ENCODE measurements at places on chromosomes 7 and 10. TPM values are rescaled to one million over a fixed set of nuclear protein-coding genes. Genes with fewer than 3 reads are reported as not detected.

- DNase-seq = no peak
Observed at GRCh38 chr7:149732611-149733010, 40.8 kb downstream of the ZNF467 start.

AOAH gene
- total RNA-seq = 4.7 TPM

DNA sequence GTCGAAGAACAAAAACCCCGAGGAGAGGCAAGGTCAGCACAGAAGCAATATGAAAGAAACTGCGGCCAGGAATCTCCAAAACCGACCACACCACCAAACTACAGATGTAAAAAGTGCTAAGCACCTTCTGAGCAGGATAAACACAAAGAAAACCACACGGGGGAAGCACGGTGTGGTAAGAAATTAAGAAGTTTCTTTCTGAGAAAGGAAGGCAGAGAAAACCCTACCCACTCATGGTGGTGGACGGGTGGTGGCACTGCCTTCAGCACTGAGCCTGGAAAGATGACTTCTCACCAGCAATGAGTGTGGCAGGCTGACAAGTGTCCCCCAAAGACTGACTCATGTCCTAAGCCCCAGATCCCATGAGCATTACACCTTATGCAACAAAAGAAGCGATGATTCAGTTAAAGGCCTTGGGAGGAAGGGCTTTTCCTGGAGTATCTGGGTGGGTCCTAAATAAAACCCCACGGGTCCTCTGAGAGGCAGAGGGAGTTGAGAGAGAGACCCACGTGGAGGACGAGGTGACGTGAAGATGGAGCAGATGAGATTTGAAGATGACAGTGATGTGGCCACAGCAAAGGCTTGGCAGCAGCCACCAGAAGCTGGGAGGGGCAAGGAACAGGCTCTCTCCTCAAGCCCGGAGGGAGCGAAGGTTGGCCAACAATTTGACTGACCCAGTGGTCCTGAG lies 124.9 kb downstream of the DLG5 start:
- no peak for DNase-seq

GRM3 gene
- not detected for total RNA-seq

DNA sequence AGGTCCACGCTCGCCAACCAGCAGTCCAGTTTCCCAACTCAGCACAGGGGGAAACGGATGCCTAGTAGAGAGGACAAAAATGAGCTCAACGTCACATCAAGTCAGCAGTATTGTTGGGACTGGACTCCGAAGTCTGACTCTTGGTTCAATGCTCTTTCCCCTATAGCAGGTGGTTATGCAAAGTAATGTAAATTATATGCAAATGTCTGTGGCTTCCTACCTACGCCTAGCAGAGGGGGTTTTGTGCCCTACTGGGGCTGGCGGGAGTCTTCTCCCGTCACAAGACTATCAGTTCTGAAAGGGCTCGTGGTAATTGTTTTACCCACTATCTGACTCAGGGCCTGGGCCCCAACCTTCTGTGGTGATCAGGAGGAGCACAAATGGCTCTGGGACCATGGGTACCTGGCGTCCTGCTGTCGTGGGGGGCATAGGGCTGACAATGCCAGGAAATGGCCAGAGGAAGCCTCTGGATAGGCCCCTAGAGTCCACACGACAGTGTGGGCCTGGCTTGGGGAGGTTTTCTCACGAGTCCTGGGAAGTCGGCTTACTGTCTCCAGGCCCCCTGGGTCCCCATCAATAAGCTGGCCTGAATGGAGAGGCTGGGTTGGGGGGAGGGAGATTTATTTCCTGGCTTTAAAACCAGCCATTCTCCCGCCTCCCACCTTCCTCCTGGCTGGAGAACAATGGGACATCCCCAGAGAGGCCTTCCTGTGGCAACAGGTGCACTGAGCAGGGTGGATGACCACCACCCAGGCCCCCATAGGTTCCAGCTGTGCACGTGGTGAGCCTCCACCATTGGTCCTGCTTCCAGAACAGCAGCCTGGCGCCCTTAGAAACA lies 41.8 kb downstream of the UNC5B start:
- DNase-seq = no peak

SPDYE8 gene
- total RNA-seq = not detected

- no peak for DNase-seq
Observed at GRCh38 chr7:33722383-33723101, 182.8 kb upstream of the BMPER start.

GRCh38 chr10:120286280-120286679 lies 170.7 kb upstream of the PLPP4 start:
- DNase-seq = no peak

TRIM73 gene
- total RNA-seq = 18.3 TPM

GRCh38 chr7:139114585-139114984 lies 5.1 kb upstream of the ZC3HAV1 start:
- no peak for DNase-seq

CACNA2D1 gene
- total RNA-seq = not detected

- DNase-seq = no peak
Observed at GRCh38 chr7:77887567-77887966, 89.0 kb downstream of the PHTF2 start.

GRCh38 chr7:38561166-38561565 lies 70.0 kb downstream of the AMPH start:
- DNase-seq = no peak

DNA sequence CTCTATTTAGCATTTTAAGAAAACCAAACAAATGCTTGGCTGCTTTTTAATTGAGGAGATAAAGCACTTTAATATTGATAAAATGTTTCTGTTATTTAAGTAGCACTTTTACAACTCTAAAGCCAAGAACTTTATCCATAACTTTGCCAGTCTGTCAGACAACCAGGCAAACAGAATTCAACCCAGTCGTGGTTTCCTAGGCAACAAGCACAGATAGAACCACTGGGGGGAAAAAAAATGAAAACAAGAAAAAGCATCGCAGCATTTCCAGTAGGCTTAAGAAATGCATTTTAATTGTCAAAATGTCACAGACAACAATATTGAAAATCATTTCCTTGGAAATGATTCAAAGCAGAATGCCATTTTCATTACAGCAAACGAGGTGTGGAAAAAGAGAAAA lies 323.4 kb downstream of the PARD3 start:
- no peak for DNase-seq

DNA sequence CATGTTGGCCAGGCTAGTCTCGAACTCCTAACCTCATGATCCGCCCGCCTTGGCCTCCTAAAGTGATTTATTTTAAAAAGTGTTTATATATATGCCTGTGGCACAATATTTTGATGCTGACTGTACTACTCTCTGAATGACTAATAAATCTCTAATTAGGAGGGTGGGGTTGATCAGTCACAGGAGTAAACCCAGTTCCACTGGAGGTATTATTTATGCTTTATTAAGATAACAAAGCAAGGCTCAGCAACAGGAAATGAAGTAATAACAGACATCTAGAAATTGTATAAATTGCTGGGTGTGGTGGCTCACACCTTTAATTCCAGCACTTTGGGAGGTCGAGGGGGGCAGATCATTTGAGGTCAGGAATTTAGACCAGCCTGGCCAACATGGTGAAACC lies 26.0 kb upstream of the MCU start:
- DNase-seq = no peak

DNA sequence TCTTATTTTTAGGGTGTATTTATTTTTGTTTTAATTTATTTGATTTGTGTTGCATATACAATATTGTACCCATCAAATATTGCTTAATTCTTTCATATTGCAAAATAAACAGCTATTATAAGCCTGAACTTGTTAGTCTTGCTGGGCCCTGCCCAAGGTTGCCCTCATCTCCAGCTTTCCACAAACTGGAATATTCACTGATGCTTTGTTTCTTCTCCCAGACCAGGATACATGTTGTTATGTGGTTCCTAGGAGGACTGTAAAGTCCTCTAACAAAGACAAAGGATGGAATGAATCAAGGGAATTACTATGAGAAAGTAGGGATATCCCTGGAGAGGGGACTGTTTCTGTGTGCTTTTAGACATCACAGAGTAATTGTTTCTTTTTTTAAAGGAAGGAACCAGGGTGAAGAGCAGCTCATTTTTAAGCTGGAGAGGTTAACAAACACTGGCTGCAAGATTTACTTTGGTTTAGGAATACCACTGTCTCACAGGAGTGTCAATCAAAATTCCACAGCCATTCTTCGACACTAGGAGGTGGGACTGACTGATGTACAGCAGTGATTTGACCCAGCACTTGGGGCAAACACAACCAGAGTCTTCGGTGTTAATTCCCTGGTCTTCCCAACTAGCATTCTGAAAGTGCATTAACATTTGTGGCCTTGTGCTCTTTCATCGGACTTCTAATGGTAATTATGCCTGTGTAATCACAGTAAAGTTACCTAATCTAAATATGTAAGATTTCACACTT lies 14.8 kb upstream of the CD36 start:
- DNase-seq = no peak

DNA sequence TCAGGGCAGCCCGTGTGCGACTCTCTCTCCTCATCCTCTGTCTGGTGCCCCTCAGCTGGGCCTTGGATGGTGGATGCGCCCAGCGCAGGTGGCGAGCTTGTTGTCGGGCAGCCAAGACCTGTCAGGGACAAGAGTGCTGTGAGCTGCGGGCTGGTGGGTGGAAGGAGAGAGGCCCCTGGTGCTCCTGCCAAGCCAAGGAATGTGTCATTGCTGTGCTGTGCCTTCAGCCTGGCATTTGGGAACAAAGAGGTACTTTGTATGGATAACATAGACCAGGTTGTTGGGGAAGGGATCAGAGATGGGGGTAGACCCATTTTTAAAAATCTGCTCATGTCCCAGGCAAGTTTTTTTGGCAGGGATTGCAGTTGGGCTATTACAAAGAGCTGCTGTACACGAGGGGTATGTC lies 120.9 kb downstream of the PKD1L1 start:
- no peak for DNase-seq

DNA sequence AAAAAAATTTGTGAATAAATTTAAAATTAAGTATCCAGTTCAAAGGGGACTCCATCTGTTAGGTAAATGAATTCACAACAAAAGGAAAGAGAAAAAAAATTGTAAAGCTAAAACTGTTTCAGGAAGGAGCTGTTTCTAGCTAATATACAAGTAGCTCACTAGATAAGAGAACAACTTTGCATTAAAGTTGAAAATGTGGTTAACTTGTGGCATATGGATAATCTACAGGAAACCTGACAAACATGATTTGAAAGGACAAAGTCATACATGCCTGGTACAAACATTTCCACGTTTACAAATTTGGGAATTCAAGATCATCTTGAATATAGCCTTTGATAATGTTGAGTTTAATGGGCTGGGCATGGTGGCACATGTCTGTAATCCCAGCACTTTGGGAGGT lies 8.9 kb downstream of the NT5C3A start:
- no peak for DNase-seq

GRCh38 chr10:117248750-117249465 lies 8.0 kb downstream of the SLC18A2 start:
- DNase-seq = no peak

GIMAP8 gene
- 0.47 TPM for total RNA-seq

DNA sequence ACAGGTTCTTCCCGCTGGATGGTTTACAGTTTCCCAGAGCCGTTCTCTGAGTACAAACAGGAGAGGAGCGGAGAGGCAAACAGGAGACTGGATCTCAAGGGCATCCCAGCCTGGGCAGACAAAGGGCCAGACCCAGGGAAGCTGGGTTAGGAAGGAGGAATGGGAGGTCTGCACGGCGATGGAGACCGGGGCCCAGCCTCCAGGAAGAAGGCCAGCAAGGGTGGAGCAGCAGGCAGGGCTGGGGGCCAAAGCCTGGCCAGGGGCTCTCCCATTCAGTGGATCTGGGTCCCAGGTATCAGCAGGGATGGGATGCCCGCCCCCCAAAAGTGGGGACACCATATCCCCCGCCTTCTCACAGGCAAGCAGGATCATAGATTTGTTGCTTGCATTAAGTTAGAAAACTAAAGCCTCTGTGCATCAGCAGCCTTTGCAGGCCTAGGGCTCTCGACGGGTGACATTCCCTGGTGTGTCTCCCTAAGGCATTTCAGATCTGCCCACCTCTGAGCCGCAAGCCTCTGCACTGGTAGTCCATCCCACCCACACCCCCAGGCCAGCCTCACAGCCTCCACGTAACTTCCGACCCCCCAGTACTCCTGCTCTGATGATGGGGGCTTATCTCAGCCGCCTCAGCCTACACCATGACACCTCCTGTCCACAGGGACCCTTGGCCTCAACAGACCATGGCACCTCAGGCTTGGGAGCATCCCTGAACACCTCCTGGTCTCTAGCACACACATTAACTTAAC lies 59.9 kb downstream of the TNS3 start:
- no peak for DNase-seq

DNA sequence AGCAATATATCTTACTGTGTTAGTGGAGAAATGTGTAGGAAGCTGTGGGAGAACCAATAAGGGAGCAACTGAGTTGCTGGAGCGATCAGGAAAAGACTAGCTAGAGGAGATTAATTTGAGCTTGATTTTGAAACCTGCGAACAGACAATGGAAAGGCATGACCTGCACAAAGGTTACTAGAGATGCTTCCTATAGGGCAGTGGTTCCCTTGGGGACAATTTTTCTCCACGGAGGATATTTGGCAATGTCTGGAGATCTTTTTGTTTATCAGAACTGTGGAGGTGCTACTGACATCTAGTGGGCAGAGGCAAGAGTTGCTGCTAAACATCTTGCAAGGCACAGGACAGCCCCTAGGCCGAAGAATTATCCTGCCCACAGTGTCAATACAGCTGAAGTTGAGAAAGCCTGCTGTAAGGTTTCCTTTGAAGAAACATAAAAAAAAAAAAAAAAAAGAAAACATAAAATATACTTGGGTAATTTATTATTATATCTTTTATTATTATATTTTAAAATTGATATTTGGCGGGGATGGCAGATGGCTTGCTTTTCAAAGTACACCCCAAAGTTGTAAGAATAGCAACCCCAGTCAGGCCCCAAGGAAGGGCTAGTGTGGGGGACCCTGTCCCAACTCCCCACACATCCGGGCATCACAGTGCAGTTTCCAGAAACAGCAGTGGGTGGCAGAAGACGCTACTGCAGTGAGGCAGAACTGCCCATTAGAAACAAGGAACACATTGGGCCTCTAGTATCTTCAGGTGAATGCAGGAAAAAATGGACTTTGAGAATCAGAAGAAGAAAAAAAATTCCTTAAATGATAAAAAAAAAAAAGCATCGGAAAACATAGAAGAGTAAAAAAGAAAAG lies 481.6 kb downstream of the SH2D4B start:
- peak; percentile 15 for DNase-seq

GRCh38 chr10:15067154-15067553 lies 21.4 kb downstream of the ACBD7 start:
- no peak for DNase-seq

GRCh38 chr10:78435484-78436221 lies 402.0 kb downstream of the RPS24 start:
- DNase-seq = no peak

- DNase-seq = no peak
Observed at GRCh38 chr7:2906197-2906931, 62.3 kb upstream of the GNA12 start.

GRCh38 chr10:26448706-26449435 lies 10.7 kb downstream of the APBB1IP start:
- DNase-seq = peak; percentile 90

DNA sequence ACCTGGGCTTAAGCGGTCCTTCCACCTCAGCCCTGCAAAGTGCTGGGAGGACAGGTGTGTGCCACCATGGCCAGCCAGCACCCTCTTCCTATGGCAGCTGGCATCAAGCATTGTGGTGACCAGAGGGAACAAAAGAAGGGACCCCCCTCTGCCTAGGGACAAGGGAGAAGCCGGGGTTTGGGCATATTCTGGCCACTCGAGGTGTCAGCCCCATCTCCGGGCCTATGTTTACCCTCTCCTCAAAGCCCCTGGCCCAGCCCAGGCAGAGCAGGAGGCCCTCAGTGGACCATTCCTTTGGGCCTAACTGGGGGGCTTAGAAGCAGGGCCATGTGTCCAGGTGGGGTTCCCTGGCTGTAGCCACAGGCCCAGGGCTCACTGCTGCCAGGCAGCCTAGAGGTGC lies 23.9 kb downstream of the VSIR start:
- DNase-seq = no peak

- no peak for DNase-seq
Observed at GRCh38 chr7:18685971-18686370, 190.4 kb downstream of the HDAC9 start.

Data from B cell (primary cell).